ENCODE measurements at places on chromosomes 2 and 18. TPM values are rescaled to one million over a fixed set of nuclear protein-coding genes. Genes with fewer than 3 reads are reported as not detected.
A peak's percentile ranks its signal among the peaks of the same experiment; 100 is the strongest.

- no peak for DNase-seq
These were observed 45.8 kb downstream of the GALNT13 start for GRCh38 chr2:153917570-153917969.

GRCh38 chr18:49473721-49474120, 13.3 kb upstream of the DYM start:
- no peak for DNase-seq

The RGPD4 gene
- not detected for total RNA-seq

DNA sequence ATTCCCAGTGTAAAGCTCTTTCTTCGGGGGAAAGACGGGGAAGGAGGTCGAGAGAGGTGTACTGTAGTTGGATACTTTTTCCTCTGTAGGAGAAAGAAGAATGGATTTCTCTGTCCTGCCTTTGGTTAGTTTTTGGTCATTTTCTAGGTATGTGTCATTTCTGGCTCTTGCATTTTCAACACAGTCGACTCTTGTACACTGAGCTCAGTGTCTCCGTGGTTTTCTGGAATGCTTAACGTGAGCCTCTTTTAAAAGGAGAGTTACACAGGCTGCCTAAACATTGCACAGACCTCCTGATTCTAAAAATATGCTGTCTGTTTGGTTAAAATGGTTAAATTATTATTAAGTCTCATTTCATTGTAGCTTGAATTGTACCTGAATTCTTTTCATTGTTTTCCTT, 21.8 kb upstream of the GLS start:
- DNase-seq = no peak

- DNase-seq = peak; percentile 62
These were observed 131.9 kb downstream of the ATL2 start for GRCh38 chr2:38245114-38245641.

- no peak for DNase-seq
These were observed 359.4 kb upstream of the KCNH7 start for GRCh38 chr2:163198007-163198406.

- DNase-seq = no peak
These were observed 16.4 kb downstream of the GIGYF2 start for GRCh38 chr2:232713505-232713904.

The RTP5 gene
- 1.4 TPM for total RNA-seq

The RIT2 gene
- total RNA-seq = not detected

DNA sequence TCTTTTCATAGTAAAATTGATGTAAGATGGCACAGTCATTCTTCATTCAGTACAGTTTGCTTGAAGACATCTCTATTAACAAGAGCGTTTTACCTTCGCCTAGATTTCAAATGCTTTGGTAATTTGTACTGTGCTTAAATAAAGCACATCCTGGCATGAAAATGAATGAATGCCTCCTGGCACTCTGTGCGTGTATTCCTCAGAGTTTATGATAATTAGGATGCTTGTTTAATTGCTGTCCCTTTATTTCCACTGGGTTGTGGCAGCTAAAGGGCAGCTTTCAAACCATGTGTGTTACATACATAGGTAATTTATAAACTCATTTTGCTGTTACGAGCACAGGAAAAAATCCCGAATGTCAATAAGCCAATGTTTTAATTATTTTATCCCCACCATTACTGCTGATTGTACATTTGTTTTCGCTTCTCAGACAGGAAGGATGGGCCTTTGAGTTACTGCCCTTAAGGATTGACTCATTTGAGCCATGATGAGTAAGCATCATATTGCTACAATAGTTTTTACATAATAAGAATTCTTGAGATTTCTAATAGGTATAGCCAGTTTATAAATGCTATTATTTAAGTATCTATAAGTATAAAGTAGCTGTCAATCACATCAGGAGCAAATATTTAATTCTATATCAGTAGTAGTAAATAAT, 516.5 kb downstream of the XIRP2 start:
- DNase-seq = no peak

The ALPP gene
- 51.5 TPM for total RNA-seq

The IL36B gene
- not detected for total RNA-seq

GRCh38 chr2:199042660-199043379, 414.9 kb downstream of the SATB2 start:
- no peak for DNase-seq

The IL36A gene
- not detected for total RNA-seq

GRCh38 chr2:31886700-31887099, 124.1 kb downstream of the MEMO1 start:
- no peak for DNase-seq

The CENPA gene
- 8.4 TPM for total RNA-seq

- no peak for DNase-seq
These were observed 93.0 kb upstream of the SMAD2 start for GRCh38 chr18:48023334-48024008.

The CLIP4 gene
- 76.1 TPM for total RNA-seq

GRCh38 chr2:37895140-37895539, 29.9 kb upstream of the RMDN2 start:
- no peak for DNase-seq

DNA sequence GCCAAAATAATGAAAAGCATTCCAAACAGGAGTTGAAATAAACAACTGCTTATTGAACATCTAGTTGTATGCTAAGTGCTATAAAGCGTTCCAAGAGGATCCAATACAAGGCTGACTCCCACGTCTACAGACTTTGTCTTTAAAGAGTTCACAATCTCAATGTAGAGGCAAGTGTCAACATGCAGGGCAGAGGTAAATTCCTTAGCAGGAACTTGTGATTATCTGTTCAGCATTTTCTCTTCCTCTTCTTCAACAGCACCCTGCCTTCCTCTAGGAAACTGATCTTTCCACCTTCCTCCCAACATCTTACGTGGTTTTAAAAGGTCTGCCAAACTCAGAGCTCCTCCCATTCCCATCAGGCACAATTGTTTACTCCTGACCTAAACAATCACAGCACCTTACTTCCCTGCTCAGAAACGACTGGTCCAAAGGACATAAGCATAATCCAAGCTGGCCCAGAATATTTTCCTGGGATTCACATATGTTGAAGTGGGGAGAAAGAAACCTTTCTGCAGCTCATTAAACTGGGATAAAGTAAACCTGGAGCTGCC, 83.9 kb downstream of the ITSN2 start:
- no peak for DNase-seq

- DNase-seq = no peak
These were observed 112.6 kb downstream of the CHN1 start for GRCh38 chr2:174892546-174892945.

The LRP1B gene
- total RNA-seq = 0.46 TPM

The POTEF gene
- total RNA-seq = not detected

DNA sequence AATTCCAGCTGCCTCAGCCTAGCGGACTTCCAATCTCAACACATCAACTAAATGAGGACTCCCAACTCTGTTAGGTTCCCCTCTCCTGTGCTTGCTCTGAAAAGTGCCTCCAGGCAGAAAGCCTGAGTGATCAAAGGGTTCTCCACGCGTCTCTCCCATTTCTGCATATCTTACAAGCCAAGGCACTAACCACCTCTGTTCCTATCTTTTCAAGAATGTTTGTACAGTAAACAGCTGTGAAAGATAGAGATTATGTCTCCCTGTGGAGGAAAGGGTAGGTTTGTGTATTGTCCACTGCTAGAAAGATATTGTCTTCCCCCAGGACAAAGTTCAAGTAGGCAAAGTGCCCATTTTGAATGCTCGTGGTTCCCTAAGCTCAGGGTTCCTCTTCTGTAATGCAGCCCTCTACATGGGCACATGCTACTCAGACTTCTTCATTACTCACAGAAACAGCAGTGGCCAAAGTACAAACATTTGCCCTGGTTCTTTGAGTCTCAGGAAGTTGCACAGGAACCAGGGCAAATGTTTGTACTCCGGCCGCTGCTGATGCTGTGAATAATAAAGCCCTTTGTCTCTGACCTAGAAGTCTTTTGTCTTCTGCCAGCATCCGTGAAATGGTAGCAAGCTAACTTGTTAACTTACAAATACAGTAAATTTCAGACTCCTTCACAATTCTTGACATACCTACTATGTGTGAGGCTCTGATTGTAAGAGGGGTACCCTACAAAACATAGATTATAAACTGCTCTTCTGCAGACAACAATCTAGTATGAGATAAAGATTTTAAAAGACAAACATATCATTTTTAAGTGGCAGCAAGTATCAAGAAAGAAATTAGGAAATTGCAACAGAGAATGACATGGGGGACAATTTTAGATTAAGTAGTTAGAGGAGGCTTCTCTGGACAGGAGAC, 44.5 kb downstream of the PKDCC start:
- DNase-seq = no peak

GRCh38 chr2:68637047-68637446, 6.3 kb upstream of the PROKR1 start:
- no peak for DNase-seq

The PCARE gene
- total RNA-seq = 0.15 TPM

The ANKRD30BL gene
- not detected for total RNA-seq

The FBXO48 gene
- total RNA-seq = 0.46 TPM
